ENCODE measurements at places on chromosomes 1 and 21.

DNA sequence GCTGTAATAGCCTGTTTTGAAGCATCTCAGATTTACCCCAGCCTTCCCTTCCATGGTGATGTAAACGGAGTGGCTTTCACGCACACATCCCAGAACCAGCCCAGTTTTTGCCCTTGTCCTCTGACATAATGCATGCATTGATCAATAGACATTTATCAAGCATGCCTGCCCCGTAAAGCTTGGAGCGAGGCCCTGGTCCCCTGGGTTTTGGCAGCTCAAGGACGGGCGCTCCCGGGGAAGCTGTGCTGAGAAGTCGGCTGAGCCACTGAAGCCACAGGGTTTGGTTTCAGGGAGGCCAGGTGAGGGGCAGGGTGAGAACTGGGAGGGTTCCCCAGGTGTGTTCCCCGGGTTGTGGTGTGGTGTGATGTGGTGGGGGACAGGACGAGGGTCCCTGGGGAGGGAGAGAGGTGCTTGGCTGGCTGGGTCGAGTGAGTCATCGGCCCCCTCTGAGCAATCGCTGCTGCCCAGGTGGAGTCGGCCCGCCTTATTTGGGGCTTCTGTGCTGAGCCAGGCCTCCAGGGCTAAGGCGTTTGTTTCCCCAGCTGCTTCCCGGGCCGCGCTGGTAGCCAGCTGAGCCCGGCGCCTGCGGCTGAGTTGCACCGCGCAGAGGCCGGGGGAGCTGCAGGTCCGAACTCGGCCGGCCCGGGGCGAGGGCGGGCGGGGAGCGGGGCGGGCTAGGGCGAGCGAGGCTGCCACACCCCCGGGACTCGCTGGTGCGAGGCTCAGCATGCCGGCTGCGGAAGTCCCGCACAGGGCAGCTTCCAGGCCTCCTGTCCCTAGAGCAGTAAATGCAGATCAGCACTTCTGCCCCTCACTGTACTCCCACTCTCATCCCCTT, 23.6 kb downstream of the ATP2B4 start:
- no peak for DNase-seq

GRCh38 chr1:113136476-113136875, 63.5 kb downstream of the LRIG2 start:
- DNase-seq = no peak

- no peak for DNase-seq
Measured at GRCh38 chr1:202216691-202217090, 23.1 kb downstream of the LGR6 start.

- DNase-seq = no peak
Measured at GRCh38 chr21:44907966-44908895, 12.5 kb downstream of the ITGB2 start.

GRCh38 chr1:237712082-237712481, 178.6 kb downstream of the ZP4 start:
- DNase-seq = no peak

Measured in AG09319 (cell line).